Type B pancreatic cell (in vitro differentiated cells): ENCODE measurements at places on chromosomes 16 and 17. TPM values are rescaled to one million over a fixed set of nuclear protein-coding genes. Genes with fewer than 3 reads are reported as not detected.

MRPL28 gene
- 69.6 and 75.3 TPM in 2 replicates for total RNA-seq

DNA sequence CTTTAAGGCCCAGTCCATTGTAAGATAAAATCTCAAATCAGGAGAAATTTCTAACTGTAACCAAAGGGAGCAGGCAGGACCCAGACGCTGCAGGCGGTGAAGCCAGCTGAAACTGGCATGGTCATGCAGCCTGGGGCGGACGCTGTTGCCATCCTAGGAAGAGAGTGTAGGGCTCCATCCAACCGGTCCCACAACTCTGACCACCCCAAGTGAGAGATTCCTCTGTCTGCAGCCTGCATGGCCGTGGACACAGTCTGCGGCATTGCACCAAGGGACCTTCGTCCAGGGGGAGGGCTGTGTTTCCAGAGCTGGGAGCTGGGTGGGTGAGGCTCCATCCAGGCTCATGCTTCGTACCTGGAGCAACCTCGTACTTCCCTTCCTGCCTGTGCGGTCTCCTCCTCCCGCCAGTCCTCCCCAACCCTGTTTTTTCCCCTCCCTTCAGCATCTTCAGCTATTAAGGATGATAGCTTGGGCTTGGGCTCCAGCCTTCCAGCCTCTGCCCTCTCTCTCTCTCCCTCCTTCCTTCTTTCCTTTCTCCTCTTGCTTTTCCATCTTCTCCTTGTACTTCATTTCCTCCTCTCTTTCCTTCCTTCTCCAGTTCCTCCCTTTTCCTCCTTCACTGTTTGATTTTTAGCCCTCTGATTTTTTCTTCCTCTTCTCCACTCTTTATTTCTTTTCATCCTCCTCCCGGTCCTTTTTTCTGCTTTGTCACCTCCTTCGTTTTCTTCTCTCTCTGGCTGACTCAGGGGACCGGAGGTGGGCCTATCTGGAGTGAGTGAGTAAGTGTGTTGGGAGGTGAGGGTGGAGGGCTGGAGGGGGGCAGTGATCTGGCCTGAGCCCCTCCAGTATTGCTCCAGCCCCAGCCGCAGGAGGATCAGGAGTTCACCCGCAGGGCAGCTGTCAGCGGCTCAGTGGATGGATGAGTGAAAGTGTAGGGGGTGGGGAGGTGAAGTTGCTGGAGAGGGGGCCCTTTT lies 17.0 kb upstream of the LHX1 start:
- H3K36me3 ChIP-seq: no peaks in the 10 kb centered on the region
- peak overlapping the region; percentile 53 for H3K4me3 ChIP-seq
- peak overlapping the region; percentile 83 for H3K27ac ChIP-seq
- peaks cover 54% of the 10 kb centered on the region for H3K4me1 ChIP-seq
- peaks cover 15% of the 10 kb centered on the region for H3K27me3 ChIP-seq

GRCh38 chr17:67246403-67246652 lies 1.3 kb upstream of the HELZ start:
- no peak for DNase-seq
- H3K36me3 ChIP-seq: peaks cover 8% of the 10 kb centered on the region
- H3K27me3 ChIP-seq: no peaks in the 10 kb centered on the region
- H3K4me3 ChIP-seq: peak overlapping the region; percentile 90

DNA sequence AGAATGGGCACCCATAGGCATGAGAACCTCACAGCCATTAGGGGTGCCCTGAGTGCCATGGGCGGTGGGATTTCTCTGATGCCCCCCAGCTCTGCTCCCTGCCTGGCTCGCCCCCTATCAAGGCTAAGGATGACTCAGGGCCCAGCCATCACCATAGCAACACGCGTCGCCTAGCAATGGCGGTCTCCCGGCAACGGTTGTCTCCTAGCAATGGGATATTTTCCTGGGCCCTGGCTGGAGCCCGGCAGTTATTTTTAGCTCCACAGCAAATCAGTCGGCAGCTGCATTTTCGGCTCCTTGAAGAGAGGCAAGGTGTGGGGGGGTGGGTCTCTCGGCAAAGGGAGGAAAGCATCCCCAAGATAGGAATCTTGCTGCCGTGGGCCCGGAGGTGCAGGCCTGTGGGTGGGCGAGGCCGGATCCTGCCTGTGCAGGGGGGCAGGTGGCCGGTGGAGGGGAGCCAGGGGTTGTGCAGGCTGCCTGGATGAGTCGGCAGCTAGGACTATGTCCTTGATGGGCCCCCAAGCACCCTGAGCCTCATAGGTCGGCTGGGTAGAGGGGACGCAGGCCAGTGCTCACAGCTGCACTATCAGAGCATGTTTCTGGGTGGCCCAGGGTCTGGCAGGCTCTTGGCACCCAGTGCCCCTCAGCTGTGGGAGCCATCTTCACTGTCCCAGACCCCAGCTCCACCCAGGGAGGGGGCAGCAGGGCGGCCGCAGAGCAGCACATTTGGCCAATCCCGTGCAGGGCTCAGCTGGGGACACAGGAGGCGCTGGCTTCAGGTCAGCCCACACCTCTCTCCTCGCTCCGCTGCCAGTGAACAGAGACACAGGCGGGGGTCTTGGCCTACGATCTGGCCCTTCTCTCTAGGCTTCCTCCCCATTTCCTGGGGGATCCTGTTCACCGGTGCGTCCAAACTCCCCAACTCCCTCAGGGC lies 4.2 kb upstream of the FBXL16 start:
- peaks cover 4% of the 10 kb centered on the region for H3K4me1 ChIP-seq
- H3K36me3 ChIP-seq: no peaks in the 10 kb centered on the region
- peaks cover 50% of the 10 kb centered on the region for H3K27me3 ChIP-seq
- H3K27ac ChIP-seq: peak overlapping the region; percentile 67

GRCh38 chr17:50183421-50183994 lies 17.7 kb downstream of the SGCA start:
- DNase-seq: no peak
- peak overlapping the region; percentile 1 for H3K4me3 ChIP-seq
- H3K27ac ChIP-seq: no peak overlapping the region
- H3K4me1 ChIP-seq: peaks cover 33% of the 10 kb centered on the region
- H3K27me3 ChIP-seq: peaks cover 11% of the 10 kb centered on the region

DNA sequence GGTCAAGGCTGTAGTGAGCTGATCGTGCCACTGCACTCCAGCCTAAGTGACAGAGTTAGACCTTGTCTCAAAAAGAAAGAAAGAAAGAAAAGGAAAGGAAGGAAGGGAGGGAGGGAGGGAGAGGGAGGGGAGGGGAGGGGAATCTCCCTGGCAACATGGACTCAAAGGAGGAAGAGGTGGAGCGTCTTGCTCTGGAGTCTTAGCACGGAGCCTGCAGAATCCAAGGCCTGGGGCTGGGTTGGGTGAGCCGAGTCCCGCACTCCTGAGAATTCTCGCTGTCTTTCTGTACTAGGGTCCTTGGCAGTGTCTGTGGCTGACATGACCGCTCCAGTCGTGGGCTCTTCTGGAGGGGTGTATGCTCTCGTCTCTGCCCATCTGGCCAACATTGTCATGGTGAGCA lies 36.9 kb downstream of the C17orf75 start:
- H3K4me1 ChIP-seq: peaks cover 17% of the 10 kb centered on the region
- no peak overlapping the region for H3K27ac ChIP-seq
- no peak overlapping the region for H3K4me3 ChIP-seq
- DNase-seq: no peak
- no peaks in the 10 kb centered on the region for H3K36me3 ChIP-seq

GRN gene
- 183 and 236 TPM in 2 replicates for total RNA-seq

GRCh38 chr16:57735755-57736418 lies at the start of gene KATNB1:
KATNB1 (plus strand) TSS chr16:57735770; CDS start chr16:57737244, 1,474 bp downstream.
- H3K36me3 ChIP-seq: peaks cover 4% of the 10 kb centered on the region
- peak within 1 kb of the TSS; percentile 100 for H3K4me3 ChIP-seq
- H3K27me3 ChIP-seq: no peaks in the 10 kb centered on the region
- peak within 1 kb of the TSS; percentile 97 for H3K27ac ChIP-seq
- H3K4me1 ChIP-seq: peaks cover 14% of the 10 kb centered on the region

RHBDF2 gene
- 12.3 and 17.2 TPM in 2 replicates for total RNA-seq

DNA sequence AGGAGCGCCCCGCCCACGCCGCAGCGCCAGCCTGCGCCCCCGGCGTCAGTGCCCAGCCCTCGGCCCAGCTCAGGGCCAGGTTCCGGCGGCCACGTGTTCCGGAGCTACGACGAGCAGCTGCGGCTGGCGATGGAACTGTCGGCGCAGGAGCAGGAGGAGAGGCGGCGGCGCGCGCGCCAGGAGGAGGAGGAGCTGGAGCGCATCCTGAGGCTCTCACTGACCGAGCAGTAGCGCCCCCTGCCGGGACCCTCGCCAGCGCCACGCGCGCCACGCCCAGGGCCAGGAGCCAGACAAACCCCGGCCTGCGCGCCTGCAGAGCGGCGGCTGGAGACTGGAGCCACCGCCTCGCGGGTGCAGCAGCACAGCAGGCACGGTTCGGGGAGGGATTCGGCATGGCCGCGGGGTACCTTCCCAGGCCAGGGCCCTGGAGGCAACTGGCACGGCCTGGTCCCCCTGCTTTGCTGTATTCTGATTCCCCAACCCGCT lies 9.3 kb downstream of the CORO6 start:
- H3K4me1 ChIP-seq: no peaks in the 10 kb centered on the region
- no peak overlapping the region for H3K4me3 ChIP-seq
- H3K27ac ChIP-seq: no peak overlapping the region
- H3K36me3 ChIP-seq: peaks cover 5% of the 10 kb centered on the region

DNA sequence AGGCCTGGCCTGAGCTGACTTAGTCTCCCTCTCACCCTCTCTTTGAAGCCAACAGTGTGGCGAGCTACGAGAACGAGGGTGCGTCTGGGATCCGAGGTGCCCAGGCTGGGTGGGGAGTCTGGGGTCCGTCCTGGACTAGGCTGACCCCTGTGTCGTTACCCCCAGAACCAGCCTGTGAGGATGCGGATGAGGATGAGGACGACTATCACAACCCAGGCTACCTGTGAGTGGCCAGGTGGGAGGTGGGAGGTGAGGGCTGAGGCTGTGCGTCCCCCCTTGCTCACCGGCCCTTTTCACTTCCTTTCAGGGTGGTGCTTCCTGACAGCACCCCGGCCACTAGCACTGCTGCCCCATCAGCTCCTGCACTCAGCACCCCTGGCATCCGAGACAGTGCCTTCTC lies 1.6 kb downstream of the LAT start:
- H3K36me3 ChIP-seq: peaks cover 18% of the 10 kb centered on the region
- no peak for DNase-seq
- no peak overlapping the region for H3K4me3 ChIP-seq
- H3K27me3 ChIP-seq: no peaks in the 10 kb centered on the region
- no peaks in the 10 kb centered on the region for H3K4me1 ChIP-seq

DPEP2 gene
- total RNA-seq: not detected in 2 replicates

CCDC144A gene
- total RNA-seq: 0.50 and 0.60 TPM in 2 replicates

- no peak overlapping the region for H3K27ac ChIP-seq
- no peak overlapping the region for H3K4me3 ChIP-seq
- DNase-seq: no peak
- H3K4me1 ChIP-seq: peaks cover 27% of the 10 kb centered on the region
- H3K27me3 ChIP-seq: no peaks in the 10 kb centered on the region
Observed at GRCh38 chr17:37045351-37045922, 96.7 kb downstream of the AATF start.

RAD51D gene
- total RNA-seq: 8.3 and 12.4 TPM in 2 replicates

- no peak for DNase-seq
- no peak overlapping the region for H3K4me3 ChIP-seq
- H3K36me3 ChIP-seq: peaks cover 60% of the 10 kb centered on the region
- H3K27ac ChIP-seq: no peak overlapping the region
- no peaks in the 10 kb centered on the region for H3K27me3 ChIP-seq
Observed at GRCh38 chr17:16050844-16051243, 51.2 kb downstream of the TTC19 start.

GRCh38 chr17:49519781-49520180 lies 24.7 kb downstream of the NGFR start:
- peak overlapping the region; percentile 46 for H3K27ac ChIP-seq
- peaks cover 7% of the 10 kb centered on the region for H3K27me3 ChIP-seq
- DNase-seq: peak; percentile 73

- H3K4me3 ChIP-seq: no peak overlapping the region
- no peaks in the 10 kb centered on the region for H3K4me1 ChIP-seq
- H3K27ac ChIP-seq: no peak overlapping the region
Observed at GRCh38 chr17:19570544-19571062, 36.9 kb downstream of the SLC47A1 start.

GRCh38 chr17:31390748-31391495 lies 553 bp upstream of the RAB11FIP4 start:
- H3K27ac ChIP-seq: peak overlapping the region; percentile 53
- peak; percentile 67 for DNase-seq
- no peaks in the 10 kb centered on the region for H3K36me3 ChIP-seq
- peaks cover 58% of the 10 kb centered on the region for H3K27me3 ChIP-seq

GRCh38 chr17:28698253-28698941 lies 13.3 kb downstream of the PROCA1 start:
- peaks cover 4% of the 10 kb centered on the region for H3K4me1 ChIP-seq
- DNase-seq: no peak
- peak overlapping the region; percentile 82 for H3K27ac ChIP-seq
- H3K27me3 ChIP-seq: no peaks in the 10 kb centered on the region
- peaks cover 19% of the 10 kb centered on the region for H3K36me3 ChIP-seq

KRT13 gene
- 869 and 1,618 TPM in 2 replicates for total RNA-seq

ASGR1 gene
- 7.5 and 9.7 TPM in 2 replicates for total RNA-seq

DNA sequence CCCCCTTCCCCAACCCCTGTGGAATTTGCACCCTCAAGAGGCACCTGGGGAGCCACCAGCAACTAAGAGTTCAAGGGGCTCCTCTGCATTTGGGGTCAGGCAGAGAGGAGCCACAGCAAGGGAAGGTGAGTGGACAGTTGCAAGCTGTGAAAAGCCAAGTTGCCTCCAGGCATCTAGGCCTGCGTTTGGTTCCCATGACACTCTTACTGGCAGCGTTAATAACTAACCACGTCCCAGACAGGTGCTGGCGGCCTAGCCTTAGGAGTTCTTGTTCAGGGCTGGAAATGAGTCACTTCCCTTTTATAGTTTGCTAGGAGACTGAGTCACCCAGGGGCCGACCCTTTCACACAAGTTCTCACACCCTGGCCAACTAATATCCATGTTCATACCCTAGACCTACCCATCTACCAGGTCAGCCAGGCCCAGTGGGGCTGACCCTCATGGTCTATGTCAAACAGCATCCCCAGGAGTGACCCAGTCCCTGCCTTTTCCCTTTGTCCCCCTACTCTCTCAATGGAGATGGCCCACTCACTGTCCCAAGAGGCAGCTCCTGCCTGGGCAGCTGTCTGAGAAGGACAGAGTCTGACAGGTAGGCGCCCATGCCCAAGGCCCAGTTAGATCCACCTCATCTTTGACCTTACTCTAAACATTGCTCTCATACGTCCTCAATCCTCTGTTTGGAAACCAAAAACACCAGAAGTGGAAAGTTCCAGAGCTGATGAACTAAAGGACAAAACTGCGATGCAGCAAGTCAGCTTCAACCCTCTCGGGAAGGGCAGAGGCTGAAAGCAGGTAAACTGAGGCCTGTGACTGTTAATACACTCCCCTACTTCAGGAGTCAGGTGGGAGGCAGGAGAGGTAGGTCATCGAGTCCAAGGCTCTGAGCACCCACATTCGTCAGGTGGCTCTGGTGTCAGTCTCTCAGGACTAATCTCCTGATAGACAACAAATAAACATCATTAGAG lies 300.6 kb downstream of the SOX9 start:
- H3K4me1 ChIP-seq: peaks cover 46% of the 10 kb centered on the region
- no peak for DNase-seq
- peaks cover 46% of the 10 kb centered on the region for H3K36me3 ChIP-seq
